ENCODE measurements at places on chromosomes 5 and 9. TPM values are rescaled to one million over a fixed set of nuclear protein-coding genes. Genes with fewer than 3 reads are reported as not detected.

DNA sequence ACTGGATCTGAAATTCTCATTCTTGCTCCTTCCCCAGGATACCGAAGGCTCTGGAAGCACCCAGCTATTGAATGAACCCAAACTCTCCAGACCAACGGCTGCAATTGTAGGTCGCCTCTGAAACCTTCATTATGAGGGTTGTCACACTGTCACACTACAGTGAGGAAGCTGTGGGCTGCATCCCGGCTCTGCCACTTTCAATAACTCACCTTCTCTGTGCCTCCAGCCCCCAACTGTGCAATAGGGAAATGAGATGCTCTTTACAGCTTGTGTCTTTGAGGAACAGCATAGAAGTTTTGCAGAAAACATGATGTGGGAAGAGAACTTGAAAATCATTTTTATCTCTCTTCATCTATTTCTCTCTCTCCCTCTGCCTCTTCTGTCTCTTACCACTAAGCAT is 69.6 kb upstream of the TGFBR1 start:
- DNase-seq: no peak

DNA sequence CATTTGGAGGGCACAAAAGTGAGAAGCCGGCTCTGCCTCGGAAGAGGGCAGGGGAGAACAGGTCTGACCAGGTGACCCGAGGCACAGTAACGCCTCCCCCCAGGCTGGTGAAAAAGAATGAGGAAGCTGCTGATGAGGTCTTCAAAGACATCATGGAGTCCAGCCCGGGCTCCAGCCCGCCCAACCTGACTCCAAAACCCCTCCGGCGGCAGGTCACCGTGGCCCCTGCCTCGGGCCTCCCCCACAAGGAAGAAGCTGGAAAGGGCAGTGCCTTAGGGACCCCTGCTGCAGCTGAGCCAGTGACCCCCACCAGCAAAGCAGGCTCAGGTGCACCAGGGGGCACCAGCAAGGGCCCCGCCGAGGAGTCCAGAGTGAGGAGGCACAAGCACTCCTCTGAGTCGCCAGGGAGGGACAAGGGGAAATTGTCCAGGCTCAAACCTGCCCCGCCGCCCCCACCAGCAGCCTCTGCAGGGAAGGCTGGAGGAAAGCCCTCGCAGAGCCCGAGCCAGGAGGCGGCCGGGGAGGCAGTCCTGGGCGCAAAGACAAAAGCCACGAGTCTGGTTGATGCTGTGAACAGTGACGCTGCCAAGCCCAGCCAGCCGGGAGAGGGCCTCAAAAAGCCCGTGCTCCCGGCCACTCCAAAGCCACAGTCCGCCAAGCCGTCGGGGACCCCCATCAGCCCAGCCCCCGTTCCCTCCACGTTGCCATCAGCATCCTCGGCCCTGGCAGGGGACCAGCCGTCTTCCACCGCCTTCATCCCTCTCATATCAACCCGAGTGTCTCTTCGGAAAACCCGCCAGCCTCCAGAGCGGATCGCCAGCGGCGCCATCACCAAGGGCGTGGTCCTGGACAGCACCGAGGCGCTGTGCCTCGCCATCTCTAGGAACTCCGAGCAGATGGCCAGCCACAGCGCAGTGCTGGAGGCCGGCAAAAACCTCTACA is 11.8 kb downstream of the QRFP start:
- no peak for DNase-seq

GRCh38 chr9:8261737-8262136 is 462.2 kb upstream of the DMAC1 start:
- DNase-seq: no peak

- DNase-seq: no peak
Observed at GRCh38 chr5:171619196-171619595, 166.4 kb upstream of the SMIM23 start.

DNA sequence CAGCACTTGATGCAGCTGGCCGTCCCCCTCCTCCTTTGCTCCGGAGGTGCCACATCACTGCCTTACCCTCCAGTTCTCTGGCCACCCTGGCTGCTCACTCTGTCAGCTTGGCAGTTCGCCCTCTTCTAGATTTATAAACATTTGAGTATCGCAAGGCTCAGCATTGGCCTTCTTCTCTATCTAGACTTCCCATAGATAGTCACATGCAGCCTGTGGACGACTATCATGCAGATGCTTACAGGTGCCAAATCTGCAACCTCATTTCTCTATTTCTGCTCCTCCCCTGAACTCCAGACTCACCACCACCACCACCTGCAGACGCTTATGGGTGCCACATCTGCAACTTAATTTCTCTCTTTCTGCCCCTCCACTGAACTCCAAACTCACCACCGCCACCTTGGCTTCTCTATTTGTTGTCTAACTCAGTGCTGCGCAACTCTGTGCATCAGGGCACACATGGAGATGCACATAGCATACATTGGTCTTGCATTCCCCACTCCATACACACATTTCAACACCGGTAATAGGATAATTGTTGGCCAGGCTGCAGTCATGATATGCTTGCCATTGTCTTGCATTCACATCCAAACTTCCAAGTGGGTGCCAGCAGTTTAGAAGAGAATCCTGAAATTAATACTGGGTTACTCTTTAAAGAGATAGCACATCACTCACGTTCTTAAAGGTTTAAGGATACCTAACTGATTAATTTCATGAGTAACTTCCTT is 1.9 kb upstream of the DAP start:
- no peak for DNase-seq

DNA sequence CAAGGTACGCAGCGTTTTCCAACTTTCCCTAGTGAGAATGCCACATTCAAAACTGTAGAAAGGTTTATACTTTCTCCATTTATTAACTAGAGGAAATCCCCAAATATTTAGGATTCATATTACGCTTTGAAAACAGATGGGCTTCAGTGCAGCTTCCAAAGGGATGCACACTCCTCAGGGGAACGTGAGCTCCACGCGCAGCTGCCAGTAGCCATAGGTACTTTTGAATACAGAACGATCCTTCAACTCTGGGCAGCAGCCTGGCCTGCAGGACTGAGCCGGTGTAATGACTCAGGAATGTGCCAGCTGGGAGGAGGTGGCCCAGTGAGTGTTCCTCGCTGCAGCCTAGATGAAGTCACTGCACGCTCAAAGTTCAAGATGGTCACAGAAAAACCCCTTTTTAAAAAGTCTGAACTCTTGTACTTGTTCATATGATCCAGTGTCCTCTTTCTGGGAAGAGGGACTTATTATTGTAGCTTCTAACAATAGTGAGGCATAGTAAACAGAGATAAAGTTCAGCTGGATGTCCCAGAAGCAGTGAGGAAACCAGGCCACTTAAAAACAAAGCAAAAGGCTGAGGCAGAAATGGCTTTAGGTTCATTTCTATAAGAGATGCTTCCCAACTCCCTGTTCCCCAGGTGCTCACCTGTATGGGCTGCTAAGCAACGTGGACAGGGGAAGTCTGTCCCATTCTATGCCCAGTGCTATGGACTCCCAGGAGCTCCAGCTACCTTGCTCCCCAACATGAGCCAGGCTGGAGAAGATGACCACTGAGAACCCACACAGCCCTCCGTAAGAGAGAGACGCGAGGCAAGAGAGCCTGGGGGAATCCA is 130.0 kb downstream of the LHFPL2 start:
- peak; percentile 64 for DNase-seq

- no peak for DNase-seq
Observed at GRCh38 chr9:82302968-82303655, 314.5 kb downstream of the SPATA31D1 start.

- DNase-seq: no peak
Observed at GRCh38 chr9:251398-251797, 36.7 kb downstream of the DOCK8 start.

DNA sequence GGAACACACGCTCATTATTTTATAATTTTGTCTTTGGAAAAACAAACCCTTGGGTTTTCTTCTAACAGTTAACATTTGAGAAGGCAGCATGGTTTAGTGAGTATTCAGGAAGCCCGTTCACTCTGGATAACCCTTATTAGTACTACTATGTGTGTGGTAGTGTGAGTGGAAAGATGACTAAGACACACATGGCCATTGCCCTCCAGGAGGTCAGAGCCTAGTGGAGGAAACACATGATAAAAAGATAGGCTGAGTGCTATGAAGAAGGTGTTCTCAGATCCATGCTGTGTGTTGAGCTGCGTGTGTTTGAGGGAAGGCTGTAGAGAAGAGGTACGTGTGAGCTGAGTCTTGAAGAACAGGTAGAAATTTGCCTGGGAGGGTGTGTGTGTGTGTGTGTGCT is 8.4 kb downstream of the C5orf47 start:
- DNase-seq: no peak

DNA sequence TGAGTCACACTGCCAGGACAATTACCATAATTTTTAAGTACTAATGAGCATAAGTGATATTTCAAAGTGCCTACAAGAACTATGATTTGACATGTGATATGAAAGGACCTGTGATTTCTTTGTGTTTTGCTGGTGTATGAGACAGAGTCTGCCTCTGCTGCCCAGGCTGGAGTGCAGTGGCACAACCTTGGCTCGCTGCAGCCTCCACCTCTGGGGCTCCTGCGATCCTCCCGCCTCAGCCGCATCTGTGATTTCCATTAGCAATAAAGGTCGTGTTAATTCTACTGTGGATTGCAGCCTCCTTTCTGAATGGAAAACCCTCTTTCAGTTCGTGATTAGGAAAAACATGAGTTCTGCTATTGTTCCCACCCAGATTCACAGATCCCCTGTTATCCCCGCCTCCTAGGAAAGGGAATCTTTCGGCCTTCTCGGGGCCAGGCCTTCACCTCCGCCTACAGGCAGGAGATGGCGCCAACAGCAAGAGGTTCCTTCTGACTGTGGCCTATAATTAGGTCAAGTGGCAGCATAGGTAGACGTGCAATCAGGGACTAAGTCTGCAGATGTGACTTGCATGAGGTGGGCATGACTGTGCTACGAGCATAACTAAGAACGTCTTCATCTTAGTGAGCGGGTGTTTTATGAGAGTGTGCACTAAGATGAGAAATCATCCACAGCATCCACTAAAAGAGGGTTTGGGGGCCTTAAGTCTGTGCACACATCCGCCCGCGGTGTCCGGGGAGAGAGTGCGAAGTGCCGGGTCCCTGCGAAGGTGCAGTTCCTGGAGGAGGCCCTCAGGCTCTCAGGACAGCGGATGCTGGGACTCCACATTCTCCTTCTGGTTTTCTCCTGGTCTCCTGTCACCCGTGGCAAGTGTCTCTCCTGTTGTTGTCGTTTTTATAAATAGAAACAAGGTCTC is 23.1 kb downstream of the TRIM7 start:
- DNase-seq: peak; percentile 77

DNA sequence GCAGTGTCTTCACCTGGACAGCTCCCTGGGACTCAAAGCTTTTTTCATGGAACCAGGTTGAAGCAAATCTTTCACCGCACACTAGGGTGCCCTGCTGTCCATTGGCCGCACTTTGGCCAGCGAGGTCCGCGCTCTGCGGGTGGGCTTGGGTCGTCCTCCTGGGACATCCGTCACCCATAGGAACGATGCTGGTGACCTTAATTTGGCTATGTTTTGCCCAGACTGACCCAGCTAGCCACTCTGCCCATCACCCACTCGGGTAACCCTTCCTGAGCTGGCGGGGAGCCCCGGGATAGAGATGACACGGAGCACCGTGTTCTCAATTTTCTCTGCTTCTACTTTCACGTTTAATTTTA is 25.9 kb downstream of the ZDHHC11B start:
- peak; percentile 57 for DNase-seq

- no peak for DNase-seq
Observed at GRCh38 chr9:121926351-121926801, 166.7 kb downstream of the TTLL11 start.

- no peak for DNase-seq
Observed at GRCh38 chr5:32679218-32679617, 31.9 kb upstream of the NPR3 start.

DNA sequence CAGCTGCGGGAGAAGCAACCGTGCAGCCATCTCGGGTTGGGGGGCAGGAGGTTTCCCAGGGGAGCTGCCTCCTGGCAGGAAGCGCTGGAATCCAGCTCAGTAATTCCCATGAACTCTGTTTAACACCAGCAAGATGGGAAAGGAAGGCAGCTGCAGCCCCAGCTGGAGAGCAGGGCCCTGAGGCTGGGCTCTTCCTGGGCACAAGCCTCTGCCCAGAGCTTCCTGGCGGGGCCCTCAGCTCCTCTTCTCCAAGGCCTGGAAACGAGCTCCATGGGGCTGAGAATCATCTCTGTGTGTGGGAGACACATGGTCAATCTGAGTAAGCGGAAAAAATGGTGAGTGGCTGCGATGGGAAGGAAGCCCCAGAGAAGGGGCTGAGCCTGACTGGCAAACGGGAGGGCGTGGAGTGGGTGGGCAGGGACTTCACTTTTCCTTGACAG is 6.3 kb downstream of the MRPL36 start:
- no peak for DNase-seq

DNA sequence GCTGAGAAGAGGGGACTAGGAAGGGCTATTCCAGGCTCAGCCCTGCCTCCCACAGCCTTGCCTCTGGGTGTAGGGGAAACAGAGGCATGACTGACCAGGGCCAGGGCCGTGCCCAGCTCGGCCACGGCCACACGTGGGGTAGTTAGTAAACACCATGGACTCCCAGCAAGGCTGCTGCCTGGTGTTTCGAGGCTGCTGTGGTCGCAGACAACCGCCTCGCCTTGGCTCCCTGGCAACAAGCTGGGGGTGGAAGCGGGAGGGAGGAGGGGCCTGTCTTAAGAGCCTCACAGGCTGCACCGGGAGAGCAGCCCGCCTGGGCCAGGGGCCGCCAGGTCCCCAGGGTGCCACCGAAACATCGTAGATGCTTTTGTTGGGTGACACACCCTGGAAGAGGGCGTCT is 90.2 kb upstream of the CACNA1B start:
- DNase-seq: no peak

DNA sequence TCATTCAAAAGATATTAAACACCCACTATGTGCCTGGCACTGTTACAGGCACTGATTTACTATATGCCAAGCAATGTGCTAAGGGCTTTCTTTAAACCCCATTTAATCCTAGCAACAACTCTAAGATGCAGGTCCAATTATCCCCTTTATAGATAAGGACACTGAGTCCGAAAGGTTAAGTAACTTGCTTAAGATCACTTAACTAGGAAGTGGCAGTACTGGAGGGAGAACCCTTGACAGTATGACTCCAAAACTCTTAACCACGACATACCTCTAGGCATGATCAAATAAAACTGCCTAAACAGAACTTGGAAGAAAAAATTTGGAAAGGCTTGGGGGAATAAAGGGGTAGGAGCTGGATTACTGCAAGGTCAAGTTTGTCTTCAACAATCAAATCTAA is 1.7 kb downstream of the RAB14 start:
- no peak for DNase-seq

DNA sequence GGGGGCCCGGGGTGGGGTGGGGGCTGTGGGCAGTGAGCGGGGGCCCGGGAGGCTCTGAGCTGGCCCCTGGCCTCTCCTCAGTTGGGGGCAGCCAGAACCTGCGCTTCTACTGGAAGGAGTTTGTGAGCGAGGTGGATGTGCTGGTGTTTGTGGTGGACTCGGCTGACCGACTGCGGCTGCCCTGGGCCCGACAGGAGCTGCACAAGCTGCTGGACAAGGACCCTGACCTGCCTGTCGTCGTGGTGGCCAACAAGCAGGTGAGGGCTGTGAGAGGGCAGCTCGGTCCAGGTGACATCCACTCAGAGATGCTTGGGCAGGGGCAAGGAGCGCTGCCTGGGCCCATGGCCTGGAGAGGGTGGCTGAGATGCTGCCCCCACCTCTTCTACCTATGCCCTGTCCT is 3.4 kb downstream of the ARL10 start:
- no peak for DNase-seq

The FBP1 gene
- total RNA-seq: 1.3 TPM

The LRRTM2 gene
- total RNA-seq: 0.12 TPM

The SURF6 gene
- total RNA-seq: 11.9 TPM

The IL11RA gene
- 51.7 TPM for total RNA-seq

The NKD2 gene
- 3.4 TPM for total RNA-seq

The DAB2IP gene
- 54.8 TPM for total RNA-seq

All from left ventricle myocardium superior (tissue), 1 donor.